ENCODE measurements at places on chromosomes 6 and 20.
A peak's percentile ranks its signal among the peaks of the same experiment; 100 is the strongest.

DNA sequence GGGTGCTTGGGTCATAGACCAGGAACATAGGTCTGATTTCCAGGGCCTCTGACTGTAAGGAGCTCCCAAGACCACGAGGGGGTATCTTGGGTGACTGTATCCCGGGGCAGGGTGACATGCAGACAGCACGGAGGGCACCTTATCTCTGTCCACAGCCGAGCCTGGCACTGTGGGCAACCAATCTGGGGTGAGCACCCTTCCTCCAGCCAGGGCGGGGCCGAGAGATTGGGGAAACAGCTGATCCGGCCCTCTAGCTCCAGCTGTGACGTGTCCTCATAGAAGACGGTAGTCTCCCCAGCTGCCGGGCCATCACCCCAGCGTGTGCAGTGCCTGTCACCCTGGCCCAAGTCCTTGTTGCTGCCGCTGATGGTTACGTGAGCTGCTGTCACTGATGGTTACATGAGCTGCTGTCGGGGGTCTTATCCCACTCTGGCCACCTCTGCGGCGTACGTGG lies 139.6 kb upstream of the RNF24 start:
- DNase-seq = peak; percentile 61

DNA sequence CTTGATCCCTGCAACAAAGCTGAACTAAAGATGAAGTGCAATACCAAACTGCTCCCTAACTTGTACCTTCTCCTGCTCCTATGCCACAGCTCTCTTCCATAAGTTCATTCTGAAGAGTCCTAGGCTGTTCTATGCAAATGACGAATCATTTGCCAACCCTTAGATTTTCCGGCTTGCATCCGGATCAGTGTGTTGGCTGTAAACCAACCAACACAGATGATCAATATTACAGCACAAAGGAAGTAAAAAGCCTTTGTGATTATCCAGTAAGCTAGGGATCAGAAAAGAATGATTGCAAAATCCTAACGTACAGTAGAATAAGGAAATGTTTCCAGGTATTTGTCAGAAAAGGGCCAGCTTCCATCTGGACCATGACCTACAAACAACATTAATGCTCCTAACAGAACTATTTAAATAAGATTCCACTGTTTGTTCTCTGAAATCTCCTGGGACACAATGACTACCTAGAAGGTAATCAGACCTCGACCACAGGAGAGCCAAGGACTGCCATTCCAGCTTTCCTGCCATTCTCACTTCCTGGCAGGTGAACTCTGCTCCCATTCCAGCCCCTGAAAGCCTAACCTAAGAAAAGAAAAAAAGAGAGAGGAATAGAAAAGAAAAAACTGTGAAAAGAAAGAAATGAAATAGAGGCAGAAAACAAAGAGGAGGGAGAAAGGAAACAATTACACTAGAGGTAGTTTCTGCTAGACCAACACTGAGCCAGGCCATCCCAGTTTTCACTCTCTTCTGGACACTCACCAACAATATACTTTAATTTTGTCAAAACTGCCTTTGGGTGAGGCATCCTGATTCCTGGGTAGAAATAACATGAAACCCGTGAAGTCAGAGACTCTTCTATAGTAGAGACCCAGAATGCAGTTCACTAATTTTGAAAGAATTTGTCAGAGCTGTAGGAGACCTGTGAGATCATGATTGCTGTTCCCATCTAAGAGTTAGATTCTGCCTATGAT lies 19.7 kb downstream of the GMDS start:
- DNase-seq = no peak

DNA sequence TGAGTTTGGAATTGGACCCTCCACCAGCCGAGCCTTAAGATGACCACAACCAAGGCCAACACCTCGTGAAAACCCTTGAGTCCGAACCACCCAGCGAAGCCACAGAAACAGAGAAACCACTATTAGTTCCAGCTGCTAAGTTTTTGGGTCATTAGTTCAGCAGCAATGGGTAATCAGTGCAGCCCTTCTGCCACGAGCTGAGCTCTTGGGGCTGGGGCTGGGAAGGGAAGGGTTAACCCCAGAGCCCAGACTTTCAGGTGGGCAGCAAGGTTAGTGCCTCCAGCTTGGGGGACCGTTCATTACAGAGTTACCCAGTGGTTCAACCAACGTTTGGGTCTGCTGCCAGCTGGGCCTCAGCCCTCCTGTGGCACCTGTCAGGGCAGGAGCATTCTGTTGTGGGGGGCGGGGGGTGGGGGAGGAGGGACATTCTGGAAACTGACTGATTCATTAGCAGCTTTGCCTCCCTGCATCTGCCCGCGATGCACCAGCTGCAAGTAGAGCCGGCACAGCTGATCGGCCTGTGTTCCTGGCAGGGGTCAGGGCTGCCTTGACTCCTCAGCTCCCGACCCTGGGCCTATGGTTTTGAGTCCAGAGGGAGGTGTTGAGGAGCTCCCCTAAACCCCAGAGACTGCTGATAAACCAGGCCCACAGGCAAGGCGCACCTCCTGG lies 52.7 kb downstream of the TGM2 start:
- no peak for DNase-seq

DNA sequence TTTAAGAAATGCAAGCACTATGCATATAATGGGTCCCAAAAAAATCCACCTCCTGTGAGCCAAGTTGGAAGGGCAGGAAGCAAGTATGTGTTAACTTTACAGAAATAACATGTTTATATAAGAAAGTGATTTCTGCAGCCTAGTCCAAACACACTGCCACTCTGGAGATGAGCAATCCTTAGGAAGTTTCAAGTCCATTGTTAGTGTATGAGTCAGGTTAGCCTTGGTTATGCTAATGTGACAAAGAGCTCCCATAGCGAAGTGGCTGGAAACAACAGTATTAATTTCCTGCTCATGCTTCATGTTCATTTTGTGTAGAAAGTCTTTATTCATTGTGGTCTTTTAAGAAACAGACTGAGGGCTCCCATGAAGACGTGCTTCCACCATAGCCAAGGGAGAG lies 121.4 kb downstream of the TBXT start:
- no peak for DNase-seq

- no peak for DNase-seq
Measured at GRCh38 chr20:6708010-6708409, 59.5 kb upstream of the BMP2 start.

GRCh38 chr6:167799033-167799821 lies 27.5 kb upstream of the AFDN start:
- DNase-seq = no peak

Data from CD4-positive, alpha-beta T cell treated with Interferon gamma for 1 hour (primary cell).